Stimulated activated CD8-positive, alpha-beta memory T cell treated with anti-CD3 and anti-CD28 coated beads, Interleukin-12 subunit alpha, Interleukin-12 subunit beta, amount 100 ng/mL, for 4 hours (primary cell): ENCODE measurements at places on chromosomes 16 and 17.

DNA sequence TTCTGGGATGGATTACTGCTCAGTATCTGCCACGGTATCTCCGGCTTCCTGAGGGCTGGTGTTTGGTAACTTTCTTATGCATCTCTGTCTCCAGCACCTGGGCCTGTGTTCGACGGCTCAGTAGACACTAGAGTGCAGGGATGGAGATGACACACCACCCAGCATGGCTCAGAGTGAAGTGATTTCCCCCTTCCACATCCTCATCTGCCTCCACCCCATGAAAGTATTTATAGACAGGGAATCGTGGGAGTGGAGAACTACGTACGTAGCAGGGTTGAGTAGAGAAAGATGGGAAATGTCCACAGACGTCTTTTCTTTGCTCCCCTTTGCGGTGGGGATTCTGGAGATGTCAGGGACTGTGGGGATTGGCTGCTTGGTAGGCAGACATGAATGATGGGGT, 11.8 kb upstream of the SLC25A19 start:
- no peak for DNase-seq

- no peak for DNase-seq
Observed at GRCh38 chr16:27799896-27800295, 250.0 kb downstream of the KATNIP start.

GRCh38 chr16:67025210-67025550, 3.8 kb upstream of the CBFB start:
- no peak for DNase-seq

DNA sequence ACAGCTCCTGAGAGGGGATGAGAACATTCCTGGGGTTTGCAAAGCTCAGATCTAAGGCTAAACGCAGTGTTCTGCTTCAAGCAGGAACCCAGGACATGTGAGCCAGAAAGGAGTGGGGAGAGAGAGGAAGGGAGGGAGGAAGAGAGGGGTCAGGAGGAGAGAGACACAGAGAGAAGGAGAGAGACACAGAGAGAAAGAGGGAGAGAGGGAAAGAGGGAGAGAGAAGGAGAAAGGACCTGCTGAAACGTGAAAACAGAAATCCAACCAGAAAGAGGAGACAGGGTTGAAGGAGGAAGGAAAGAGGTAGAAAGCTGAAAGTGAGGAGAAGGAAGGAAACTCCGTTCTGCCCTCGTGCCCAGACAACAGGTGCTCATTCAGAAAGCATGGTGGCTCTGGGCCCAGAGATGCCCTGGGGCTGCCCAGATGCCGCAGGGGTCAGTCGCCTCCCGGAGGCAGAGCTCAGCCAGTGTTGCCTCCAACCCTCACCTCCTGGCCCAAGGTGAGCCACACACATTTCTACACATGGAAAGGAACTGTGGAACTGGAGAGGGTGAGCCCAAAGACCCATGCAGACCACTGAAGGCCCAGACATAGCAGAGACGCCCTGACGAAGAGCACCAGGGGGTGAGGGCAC, 49.0 kb upstream of the ENPP7 start:
- no peak for DNase-seq

DNA sequence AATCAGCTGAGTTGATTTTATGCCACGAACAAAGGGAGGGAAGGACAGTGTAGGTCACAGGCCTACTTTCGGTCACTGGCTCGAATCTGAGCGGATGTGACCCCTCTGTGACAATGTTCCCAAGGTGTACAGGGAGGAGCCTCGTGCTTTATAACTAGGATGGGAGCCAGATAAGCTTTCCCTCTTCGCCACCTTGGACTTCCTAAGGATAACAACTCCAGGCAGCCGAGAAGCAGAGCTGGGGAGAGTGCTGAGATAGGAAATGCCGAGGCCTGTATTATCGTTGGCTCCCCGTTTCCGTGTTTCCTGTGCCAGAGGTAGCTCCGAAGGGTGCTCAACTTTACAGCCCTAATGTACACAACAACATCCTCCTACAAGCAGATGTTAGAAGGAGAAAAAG, 217.8 kb upstream of the IRX3 start:
- DNase-seq = no peak

DNA sequence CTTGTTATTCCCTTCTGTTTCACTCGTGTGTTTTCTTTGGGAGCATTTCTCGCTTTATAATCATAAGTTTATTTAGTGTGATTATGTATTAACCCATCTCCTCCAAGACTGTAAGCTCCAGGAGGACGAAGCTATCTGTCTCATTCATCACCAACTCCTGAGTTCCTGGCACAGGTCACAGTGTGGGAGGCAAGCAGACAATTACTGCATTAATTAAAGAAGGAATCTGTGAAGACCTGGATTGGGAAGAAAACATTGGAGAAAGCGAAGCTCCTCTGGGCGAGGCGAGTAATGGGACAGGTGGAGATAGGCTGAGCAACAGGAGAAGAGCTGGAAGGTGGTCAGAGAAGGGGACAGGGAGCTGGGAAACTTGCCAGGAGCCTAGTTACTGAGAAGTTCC, 7.8 kb upstream of the CAMKK1 start:
- no peak for DNase-seq

- peak; percentile 8 for DNase-seq
Observed at GRCh38 chr16:11405331-11406176, 60.3 kb downstream of the RMI2 start.

GRCh38 chr16:70685061-70685937, 554 bp downstream of the MTSS2 start:
- DNase-seq = no peak

- no peak for DNase-seq
Observed at GRCh38 chr16:83623892-83624291, 183.9 kb upstream of the HSBP1 start.

DNA sequence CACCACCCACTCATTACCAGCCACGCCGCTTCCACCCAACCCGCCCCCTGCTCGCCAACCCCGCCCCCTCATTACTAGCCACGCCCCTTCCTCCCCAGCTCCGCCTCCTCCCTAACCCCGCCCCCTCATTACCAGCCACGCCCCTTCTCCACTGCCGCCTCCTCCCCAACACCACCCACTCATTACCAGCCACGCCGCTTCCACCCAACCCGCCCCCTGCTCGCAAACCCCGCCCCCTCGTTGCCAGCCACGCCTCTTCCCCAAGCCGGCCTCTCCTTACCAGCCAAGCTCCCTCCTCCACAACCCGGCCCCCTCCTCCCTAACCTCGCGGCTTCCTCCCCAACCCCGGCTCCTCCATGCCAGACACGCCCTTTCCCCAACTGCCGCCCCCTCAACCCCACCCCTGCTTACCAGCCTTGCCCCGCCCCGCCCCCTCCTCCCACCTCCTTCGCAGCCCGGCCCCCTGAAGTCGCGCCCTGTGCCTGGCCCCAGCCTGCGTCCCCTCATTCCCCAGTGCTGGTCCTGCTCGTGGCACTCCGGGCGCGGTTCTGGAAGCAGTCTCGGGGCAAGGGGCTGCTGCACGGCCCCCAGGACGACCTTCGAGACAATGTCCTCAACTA, 7.3 kb downstream of the SLC22A31 start:
- no peak for DNase-seq

DNA sequence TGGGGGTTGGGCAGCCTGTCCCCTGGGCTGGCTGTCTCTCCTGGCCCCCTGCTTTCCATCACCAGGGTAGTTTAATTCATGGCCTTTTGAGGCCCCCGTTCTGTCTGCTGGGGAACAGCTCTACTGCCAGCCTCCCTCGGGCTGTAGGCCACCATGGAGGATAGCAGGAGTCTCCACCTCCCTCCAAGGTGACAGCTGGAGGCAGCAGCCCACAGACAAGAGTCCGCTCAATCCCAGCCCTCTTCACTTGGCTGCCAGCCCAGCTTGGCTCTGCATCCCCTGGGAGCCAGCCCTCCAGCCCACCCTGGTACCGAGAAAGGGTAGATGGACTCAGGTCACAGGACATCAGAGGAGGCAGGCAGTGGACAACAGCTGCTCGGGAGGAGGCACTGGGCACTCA, 194.6 kb upstream of the SDK2 start:
- no peak for DNase-seq

- no peak for DNase-seq
Observed at GRCh38 chr16:69701452-69701851, 24.9 kb downstream of the NQO1 start.

GRCh38 chr17:60163108-60163784, 13.5 kb downstream of the CA4 start:
- no peak for DNase-seq

DNA sequence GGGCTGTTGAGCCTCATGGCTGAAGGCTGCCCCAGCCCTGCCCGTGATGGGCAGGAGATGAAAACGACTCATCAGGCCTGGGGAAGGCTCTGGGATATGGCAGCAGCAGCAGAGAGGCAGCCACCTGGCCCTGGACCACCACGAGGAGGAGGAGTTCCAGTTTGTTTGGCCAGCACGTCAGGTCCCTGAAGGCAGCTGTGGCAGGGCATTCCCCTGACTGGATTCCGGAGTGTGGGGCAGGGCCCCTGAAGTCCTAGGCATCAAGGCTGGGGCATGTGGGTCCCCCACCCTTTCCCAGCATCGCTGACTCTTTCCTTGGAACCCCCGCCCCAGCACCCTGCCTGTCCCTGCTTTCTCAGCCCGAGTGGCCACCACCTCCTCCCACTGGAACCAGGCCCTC, 197.4 kb downstream of the ZNF423 start:
- no peak for DNase-seq

DNA sequence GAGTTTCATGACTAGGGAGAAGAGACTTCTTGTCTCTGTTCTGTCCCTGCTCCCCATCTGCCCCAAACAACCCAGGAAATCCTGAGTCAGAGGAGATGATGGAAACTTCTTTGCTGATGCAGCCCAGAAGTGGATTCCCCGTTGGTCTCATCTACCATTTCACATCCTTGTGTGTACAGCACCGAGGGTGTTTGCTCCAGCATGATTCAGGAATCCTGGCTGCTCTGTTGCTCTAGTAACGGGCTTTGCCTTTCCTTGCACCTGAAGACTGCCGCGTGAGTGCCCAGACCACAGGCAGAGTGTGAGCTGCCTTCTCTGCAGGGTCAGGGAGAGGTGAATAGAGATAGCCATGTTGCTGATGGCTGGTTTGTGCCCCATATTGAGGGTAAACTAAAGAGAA, 408.4 kb downstream of the CPPED1 start:
- DNase-seq = no peak

DNA sequence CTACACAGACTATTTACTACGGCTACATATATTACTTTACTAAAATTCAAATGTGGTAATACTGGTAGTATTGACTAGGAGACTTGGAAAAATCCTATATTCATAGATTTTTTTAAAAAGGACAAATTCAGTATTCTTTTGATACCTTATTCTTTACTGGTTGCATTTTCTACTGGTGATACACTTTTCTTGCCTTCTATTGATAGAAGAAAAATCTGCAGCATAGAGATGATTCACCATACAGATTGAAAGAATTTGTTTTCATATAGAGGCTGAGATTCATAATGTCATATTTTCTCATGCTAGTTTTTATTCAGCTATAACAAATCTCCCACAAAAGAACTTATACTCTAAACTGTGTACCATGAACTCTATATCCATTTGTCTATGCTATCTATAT, 195.4 kb upstream of the C17orf78 start:
- DNase-seq = no peak

DNA sequence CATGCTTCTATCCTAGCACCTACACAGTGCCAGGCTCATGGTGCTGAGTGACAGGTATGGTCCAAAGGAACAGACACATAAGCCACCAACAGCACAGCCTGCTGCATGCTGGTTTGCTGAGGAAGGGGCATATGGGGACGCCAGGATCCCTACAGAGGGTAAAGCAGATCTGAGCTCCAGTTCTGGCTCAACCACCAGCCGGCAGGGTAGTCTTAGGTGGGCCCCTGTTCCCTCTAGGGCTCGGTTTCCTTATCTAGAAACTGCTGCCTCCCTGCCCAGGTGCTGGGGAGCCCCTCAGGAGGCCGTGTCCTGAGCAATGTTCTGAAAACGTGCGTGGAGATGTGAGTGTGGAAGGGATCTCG, 24.2 kb upstream of the MRPS23 start:
- no peak for DNase-seq

DNA sequence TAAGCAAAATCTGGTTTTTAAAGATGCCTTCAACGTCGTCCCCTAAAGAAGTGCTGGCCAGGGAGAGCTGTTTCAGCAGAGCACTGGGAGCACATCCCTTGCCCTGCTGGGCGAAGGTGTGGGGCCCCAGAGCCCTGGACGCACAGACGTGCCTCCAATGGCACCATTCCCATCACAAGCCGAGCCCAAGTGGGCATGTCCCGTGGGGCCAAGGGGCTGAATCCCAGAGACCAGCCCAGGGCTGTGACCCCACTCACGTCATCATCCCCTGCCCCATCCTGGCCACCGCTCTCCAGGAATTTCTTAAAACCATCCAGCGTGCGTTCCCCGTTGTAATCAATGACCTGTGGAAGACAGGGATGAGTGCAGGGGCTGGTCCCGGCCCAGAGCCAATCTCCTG, 10.0 kb upstream of the PPP1R27 start:
- no peak for DNase-seq

GRCh38 chr17:60671482-60671881, 6.2 kb upstream of the BCAS3 start:
- no peak for DNase-seq

- DNase-seq = no peak
Observed at GRCh38 chr17:73335591-73336407, 24.0 kb upstream of the CDC42EP4 start.

- no peak for DNase-seq
Observed at GRCh38 chr17:11565591-11565990, 32.7 kb upstream of the DNAH9 start.

DNA sequence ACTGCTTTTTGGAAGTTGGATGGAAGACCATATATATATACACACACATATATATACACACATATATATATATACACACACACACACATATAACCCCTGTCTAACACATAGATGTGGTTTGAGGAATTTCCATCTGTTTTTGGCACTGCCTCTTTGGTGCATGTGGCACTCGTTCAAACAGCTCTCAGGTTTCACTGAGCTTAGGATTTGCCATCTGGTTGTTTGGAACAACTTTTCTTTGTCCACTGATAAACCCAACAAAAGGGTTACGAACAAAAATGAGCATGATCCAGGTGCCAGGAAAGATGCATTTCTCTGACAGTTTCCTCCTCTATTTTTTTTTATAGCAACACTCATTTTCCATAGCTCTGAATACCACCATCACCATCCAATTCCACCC, 14.6 kb upstream of the KCNJ16 start:
- DNase-seq = no peak

- DNase-seq = no peak
Observed at GRCh38 chr17:67679225-67679624, 38.5 kb upstream of the NOL11 start.

- no peak for DNase-seq
Observed at GRCh38 chr16:66324815-66325515, 41.5 kb upstream of the CDH5 start.
